ENCODE measurements at places on chromosomes 6 and 20.

- DNase-seq, result no peak
- no peak overlapping the region for H3K27ac ChIP-seq
- H3K4me1 ChIP-seq, result no peaks in the 10 kb centered on the region
- no peaks in the 10 kb centered on the region for H3K36me3 ChIP-seq
- no peak overlapping the region for H3K4me3 ChIP-seq
- H3K27me3 ChIP-seq, result peaks cover 67% of the 10 kb centered on the region
Observed at GRCh38 chr20:63154395-63154794, 61.5 kb downstream of the YTHDF1 start.

- H3K4me3 ChIP-seq, result no peak overlapping the region
- no peak overlapping the region for H3K27ac ChIP-seq
- no peak for DNase-seq
- H3K36me3 ChIP-seq, result no peaks in the 10 kb centered on the region
- no peaks in the 10 kb centered on the region for H3K4me1 ChIP-seq
Observed at GRCh38 chr6:153392156-153392555, 261.1 kb upstream of the RGS17 start.

- DNase-seq, result no peak
- H3K4me1 ChIP-seq, result no peaks in the 10 kb centered on the region
- H3K27me3 ChIP-seq, result no peaks in the 10 kb centered on the region
- no peaks in the 10 kb centered on the region for H3K36me3 ChIP-seq
Observed at GRCh38 chr6:26351544-26351953, 13.4 kb upstream of the BTN3A2 start.

- no peak overlapping the region for H3K27ac ChIP-seq
- no peak for DNase-seq
- H3K36me3 ChIP-seq, result no peaks in the 10 kb centered on the region
- H3K4me1 ChIP-seq, result no peaks in the 10 kb centered on the region
Observed at GRCh38 chr20:58863044-58863790, 10.7 kb downstream of the GNAS start.

DNA sequence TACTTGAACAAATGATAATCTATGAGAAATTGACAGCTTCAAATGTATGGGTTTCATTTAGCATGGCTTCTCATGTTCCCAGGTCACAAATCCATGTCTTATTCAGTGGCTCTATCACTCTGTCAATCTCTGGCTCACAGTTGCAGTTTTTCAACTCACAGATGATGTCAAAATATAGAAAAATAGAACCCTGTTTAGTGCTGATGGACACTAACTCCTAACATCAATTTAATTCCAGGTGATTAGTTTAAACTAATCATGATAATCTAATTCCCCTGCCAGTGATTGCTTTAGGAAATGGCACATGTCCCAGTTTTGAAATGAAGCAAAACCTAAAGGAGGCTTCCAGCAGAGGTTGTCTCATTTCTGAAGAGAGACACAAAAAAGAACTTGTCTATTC is 13.0 kb downstream of the KHDC1 start:
- H3K4me3 ChIP-seq, result no peak overlapping the region
- no peak overlapping the region for H3K27ac ChIP-seq
- no peaks in the 10 kb centered on the region for H3K36me3 ChIP-seq
- no peak for DNase-seq
- H3K27me3 ChIP-seq, result peaks cover 5% of the 10 kb centered on the region
- H3K4me1 ChIP-seq, result no peaks in the 10 kb centered on the region

DNA sequence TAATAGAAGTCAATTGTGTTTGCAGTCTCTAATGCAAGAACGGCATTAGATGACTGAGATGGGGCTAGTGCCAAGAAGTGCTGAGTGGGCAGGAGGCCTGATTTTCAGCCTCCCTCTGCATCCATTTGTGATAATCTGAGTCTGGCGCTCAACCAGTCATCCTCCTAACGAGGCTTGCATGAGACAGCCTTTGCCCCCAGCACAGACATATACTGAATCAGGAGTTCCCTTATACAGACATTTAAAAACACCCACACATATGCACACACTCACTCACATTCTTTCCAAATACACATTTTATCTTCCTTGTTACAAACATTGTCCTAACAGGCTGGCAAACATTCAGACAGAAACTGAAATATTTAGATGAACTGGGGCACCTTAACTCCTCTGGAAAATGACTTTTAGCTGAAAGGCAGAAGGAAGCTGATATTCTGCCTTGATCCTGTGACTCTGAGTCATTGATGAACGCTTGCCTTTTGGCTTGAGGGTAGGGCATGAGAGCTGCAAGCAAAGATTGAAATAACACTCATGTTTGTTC is 562.3 kb downstream of the DHX35 start:
- no peaks in the 10 kb centered on the region for H3K4me1 ChIP-seq
- H3K27me3 ChIP-seq, result no peaks in the 10 kb centered on the region
- no peak for DNase-seq

GRCh38 chr6:1029141-1029540 is 282.8 kb upstream of the FOXQ1 start:
- H3K4me1 ChIP-seq, result no peaks in the 10 kb centered on the region
- no peaks in the 10 kb centered on the region for H3K36me3 ChIP-seq
- no peak overlapping the region for H3K27ac ChIP-seq
- no peak overlapping the region for H3K4me3 ChIP-seq
- peaks cover 55% of the 10 kb centered on the region for H3K27me3 ChIP-seq

- H3K36me3 ChIP-seq, result peaks cover 4% of the 10 kb centered on the region
- H3K4me1 ChIP-seq, result peaks cover 6% of the 10 kb centered on the region
- H3K4me3 ChIP-seq, result no peak overlapping the region
- DNase-seq, result no peak
- H3K27me3 ChIP-seq, result no peaks in the 10 kb centered on the region
- no peak overlapping the region for H3K27ac ChIP-seq
Observed at GRCh38 chr20:63435552-63435951, 36.9 kb downstream of the KCNQ2 start.

DNA sequence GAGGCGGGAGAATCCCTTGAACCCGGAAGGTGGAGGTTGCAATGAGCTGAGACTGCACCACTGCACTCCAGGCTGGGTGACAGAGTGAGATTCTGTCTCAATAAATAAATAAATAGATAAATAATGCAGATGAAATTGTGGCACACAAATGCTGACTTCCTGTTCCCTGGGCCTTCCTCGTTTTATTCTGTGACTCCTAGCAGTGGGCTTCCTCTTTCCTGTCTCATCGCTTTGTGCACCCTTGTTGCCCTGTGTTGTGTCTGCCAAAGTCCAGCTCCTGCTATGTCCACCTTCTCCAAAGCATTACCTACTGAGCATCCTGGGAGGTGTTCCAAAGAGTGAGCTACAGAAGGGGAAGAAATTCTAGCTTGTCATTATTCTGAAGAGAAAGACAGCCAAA is 100.2 kb upstream of the TIAM2 start:
- H3K4me3 ChIP-seq, result no peak overlapping the region
- H3K27me3 ChIP-seq, result no peaks in the 10 kb centered on the region
- no peak for DNase-seq
- no peak overlapping the region for H3K27ac ChIP-seq
- H3K4me1 ChIP-seq, result peaks cover 4% of the 10 kb centered on the region

GRCh38 chr6:82237013-82237412 is 10.5 kb downstream of the IBTK start:
- H3K4me1 ChIP-seq, result peaks cover 9% of the 10 kb centered on the region
- DNase-seq, result no peak
- no peak overlapping the region for H3K4me3 ChIP-seq
- H3K27ac ChIP-seq, result no peak overlapping the region
- H3K36me3 ChIP-seq, result peaks cover 37% of the 10 kb centered on the region

GRCh38 chr6:134233180-134233955 is 84.5 kb downstream of the SGK1 start:
- peaks cover 3% of the 10 kb centered on the region for H3K36me3 ChIP-seq
- no peaks in the 10 kb centered on the region for H3K27me3 ChIP-seq
- peaks cover 16% of the 10 kb centered on the region for H3K4me1 ChIP-seq
- no peak overlapping the region for H3K27ac ChIP-seq
- H3K4me3 ChIP-seq, result no peak overlapping the region

DNA sequence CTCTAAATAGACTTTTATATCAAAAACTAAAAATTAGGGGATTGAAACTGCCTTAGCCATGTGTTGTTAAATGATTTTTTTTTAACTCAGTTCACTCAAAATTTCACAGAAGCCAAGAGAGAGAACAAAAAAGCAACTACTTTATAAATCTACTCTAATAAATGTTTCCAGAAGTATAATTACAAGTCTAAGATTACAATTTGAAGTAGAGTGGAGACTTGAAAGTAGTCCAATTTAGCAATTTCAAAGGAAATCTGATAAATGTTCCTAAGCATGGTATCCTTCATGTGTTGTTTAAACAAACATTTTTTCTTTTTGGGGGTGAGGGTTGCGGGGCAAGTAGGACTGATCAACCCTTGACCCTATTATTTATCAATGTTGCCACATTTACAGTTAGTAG is 72.6 kb downstream of the PHIP start:
- H3K4me3 ChIP-seq, result no peak overlapping the region
- H3K36me3 ChIP-seq, result peaks cover 36% of the 10 kb centered on the region
- DNase-seq, result no peak
- no peaks in the 10 kb centered on the region for H3K27me3 ChIP-seq
- H3K4me1 ChIP-seq, result peaks cover 19% of the 10 kb centered on the region

- H3K27me3 ChIP-seq, result no peaks in the 10 kb centered on the region
- no peak for DNase-seq
- H3K27ac ChIP-seq, result no peak overlapping the region
- no peaks in the 10 kb centered on the region for H3K4me1 ChIP-seq
- no peak overlapping the region for H3K4me3 ChIP-seq
- H3K36me3 ChIP-seq, result no peaks in the 10 kb centered on the region
Observed at GRCh38 chr6:146287691-146288369, 255.8 kb upstream of the RAB32 start.

DNA sequence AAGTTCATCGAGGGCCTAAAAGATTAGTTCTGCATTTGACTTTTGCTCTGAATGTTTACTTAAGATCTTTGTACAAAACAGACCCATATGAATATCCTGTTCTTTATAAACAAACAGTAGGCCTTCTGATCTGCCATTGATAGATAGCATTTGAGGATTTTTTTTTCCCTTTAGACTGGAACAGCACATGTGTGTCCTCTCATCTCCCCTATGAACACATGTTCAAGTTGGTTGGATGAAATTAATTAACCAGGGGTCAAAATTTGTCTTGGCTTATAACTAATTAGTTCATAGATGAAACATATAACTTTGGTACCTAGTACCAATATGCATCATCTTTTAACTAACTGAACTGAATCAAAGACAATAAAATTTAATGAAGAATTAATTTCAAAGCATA is 81.3 kb downstream of the AK9 start:
- H3K4me1 ChIP-seq, result no peaks in the 10 kb centered on the region
- H3K27me3 ChIP-seq, result no peaks in the 10 kb centered on the region
- peaks cover 5% of the 10 kb centered on the region for H3K36me3 ChIP-seq
- DNase-seq, result no peak
- H3K4me3 ChIP-seq, result no peak overlapping the region

GRCh38 chr20:41748756-41749582 is 130.8 kb upstream of the CHD6 start:
- no peak for DNase-seq
- no peak overlapping the region for H3K27ac ChIP-seq
- H3K36me3 ChIP-seq, result no peaks in the 10 kb centered on the region
- no peaks in the 10 kb centered on the region for H3K4me1 ChIP-seq

DNA sequence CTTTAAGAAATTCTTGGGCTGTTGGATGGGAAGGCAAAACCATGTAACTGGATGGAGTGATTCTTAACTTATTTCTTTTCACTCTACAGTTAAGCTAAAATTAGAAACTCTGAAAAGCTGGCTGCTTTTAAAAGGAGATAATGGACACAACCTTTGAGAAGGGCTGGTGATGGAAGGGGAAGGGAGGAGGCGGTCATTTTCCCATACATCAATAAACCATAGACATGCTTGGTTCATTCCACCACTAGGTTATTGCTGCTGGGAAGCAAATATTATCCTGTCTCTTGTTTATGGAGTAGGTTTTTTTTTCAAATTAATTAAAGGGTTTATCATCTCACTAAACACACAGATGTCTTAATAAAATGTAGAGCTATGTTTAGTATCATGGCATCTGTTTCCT is 76.2 kb downstream of the PLCB1 start:
- H3K4me1 ChIP-seq, result peaks cover 17% of the 10 kb centered on the region
- H3K27me3 ChIP-seq, result no peaks in the 10 kb centered on the region
- H3K4me3 ChIP-seq, result no peak overlapping the region
- no peak for DNase-seq

- H3K4me3 ChIP-seq, result no peak overlapping the region
- DNase-seq, result no peak
- H3K27me3 ChIP-seq, result peaks cover 6% of the 10 kb centered on the region
- H3K4me1 ChIP-seq, result peaks cover 3% of the 10 kb centered on the region
- H3K36me3 ChIP-seq, result peaks cover 3% of the 10 kb centered on the region
Observed at GRCh38 chr20:3751675-3752385, 15.7 kb downstream of the ADISSP start.

- H3K27me3 ChIP-seq, result no peaks in the 10 kb centered on the region
- no peaks in the 10 kb centered on the region for H3K4me1 ChIP-seq
- H3K36me3 ChIP-seq, result no peaks in the 10 kb centered on the region
Observed at GRCh38 chr6:5164092-5164491, 79.0 kb downstream of the PPP1R3G start.

GRCh38 chr6:163397326-163397725 is 17.2 kb upstream of the QKI start:
- no peak overlapping the region for H3K27ac ChIP-seq
- peaks cover 3% of the 10 kb centered on the region for H3K36me3 ChIP-seq
- H3K27me3 ChIP-seq, result peaks cover 55% of the 10 kb centered on the region

- DNase-seq, result no peak
- H3K36me3 ChIP-seq, result no peaks in the 10 kb centered on the region
Observed at GRCh38 chr6:91497770-91498169, 910.9 kb upstream of the MAP3K7 start.

GRCh38 chr20:57609842-57610167 is 10.4 kb downstream of the ZBP1 start:
- peak overlapping the region; percentile 75 for H3K27ac ChIP-seq
- no peak overlapping the region for H3K4me3 ChIP-seq
- peaks cover 21% of the 10 kb centered on the region for H3K4me1 ChIP-seq
- peaks cover 75% of the 10 kb centered on the region for H3K36me3 ChIP-seq

DNA sequence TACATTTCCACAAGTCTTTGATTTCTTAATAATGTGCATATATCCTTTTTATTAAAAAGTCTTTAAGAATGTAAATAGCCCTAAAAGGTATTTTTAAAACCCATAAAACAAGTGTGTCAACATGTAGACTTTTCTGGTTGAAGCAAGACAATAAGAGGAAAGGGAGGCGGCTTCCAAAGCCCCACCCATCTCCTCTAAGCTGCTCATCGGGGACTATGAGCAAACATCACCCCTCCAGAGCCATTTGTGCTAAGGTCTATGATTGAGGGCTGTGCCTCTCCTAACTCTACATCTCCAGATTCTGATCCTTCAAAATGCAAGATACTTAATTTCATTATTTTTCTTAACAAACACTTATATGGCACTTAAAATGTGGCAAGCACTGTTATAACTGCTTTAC is 2.5 kb upstream of the NAA20 start:
- H3K4me1 ChIP-seq, result peaks cover 25% of the 10 kb centered on the region
- no peak overlapping the region for H3K27ac ChIP-seq
- peaks cover 18% of the 10 kb centered on the region for H3K27me3 ChIP-seq
- H3K36me3 ChIP-seq, result peaks cover 10% of the 10 kb centered on the region
- H3K4me3 ChIP-seq, result no peak overlapping the region

DNA sequence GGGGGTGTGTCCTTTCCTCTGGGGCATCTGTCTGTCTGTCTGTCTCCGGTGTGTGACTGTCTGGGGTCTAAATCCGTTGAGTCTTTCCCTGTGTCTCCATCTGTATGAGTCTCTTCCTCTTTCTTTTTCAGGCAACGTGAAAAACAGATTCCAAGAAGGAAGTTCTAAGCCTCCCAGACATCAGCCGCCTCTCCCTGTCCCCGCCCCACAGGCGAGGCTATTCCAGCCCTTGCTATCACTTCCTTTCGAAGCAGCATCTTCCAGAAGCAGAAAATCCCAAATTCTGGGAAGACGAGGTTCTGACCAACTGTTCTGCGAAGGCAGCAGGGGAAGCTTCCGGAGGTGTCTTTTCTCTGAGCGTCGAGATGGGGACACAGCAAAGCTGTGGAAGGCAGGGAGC is 34.0 kb downstream of the PMEPA1 start:
- no peak for DNase-seq
- H3K4me3 ChIP-seq, result no peak overlapping the region
- H3K4me1 ChIP-seq, result no peaks in the 10 kb centered on the region
- peaks cover 32% of the 10 kb centered on the region for H3K27me3 ChIP-seq
- H3K36me3 ChIP-seq, result peaks cover 2% of the 10 kb centered on the region

Data from effector memory CD8-positive, alpha-beta T cell (primary cell).